ENCODE measurements at places on chromosomes 3 and 15.

GRCh38 chr3:106575029-106575428, 706.2 kb upstream of the CBLB start:
- DNase-seq = no peak

GRCh38 chr3:178480274-178480673, 56.0 kb upstream of the KCNMB2 start:
- no peak for DNase-seq

DNA sequence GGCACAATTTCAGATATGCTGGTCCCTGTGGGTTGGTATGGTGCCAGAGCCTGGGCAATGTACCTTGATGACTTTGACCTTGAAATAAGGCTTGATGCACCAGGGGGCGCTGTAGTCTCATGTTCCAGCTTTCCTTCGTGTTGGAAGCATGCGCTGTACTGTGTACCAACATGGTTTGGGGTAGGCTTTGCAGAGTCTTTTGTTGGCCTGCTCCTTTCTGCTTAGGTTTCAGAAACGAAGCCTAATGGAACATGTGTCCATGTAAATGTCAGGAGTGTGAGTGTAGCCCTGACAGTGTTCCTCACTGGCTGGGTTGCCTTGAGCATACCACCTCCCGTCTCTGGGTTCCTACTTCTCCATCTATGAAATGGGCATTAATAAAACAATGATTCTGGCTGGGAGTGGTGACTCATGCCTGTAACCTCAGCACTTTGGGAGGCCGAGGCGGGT, 3.6 kb upstream of the CCR4 start:
- peak; percentile 68 for DNase-seq

- no peak for DNase-seq
These were observed 58.7 kb upstream of the PLXND1 start for GRCh38 chr3:129665024-129665768.

DNA sequence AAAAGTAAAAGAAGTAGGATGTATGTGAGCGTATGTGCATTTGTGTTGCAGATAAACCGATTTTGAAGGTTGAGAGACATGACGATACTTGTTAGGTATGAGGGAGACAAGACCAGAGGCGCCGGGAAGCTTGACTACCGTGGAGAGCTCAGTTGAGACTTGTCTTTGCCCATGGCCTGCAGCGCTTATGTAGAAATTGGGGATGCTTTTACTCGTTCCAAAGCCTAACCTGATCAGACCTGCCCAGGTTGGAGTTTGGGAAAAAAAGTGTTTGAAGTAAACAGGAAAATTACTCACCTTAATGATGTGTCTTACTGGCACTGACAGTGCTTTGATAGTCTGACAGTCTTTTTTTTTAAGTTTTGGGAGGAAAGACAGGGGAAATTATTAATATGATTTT, 202.8 kb downstream of the TP63 start:
- DNase-seq = no peak

DNA sequence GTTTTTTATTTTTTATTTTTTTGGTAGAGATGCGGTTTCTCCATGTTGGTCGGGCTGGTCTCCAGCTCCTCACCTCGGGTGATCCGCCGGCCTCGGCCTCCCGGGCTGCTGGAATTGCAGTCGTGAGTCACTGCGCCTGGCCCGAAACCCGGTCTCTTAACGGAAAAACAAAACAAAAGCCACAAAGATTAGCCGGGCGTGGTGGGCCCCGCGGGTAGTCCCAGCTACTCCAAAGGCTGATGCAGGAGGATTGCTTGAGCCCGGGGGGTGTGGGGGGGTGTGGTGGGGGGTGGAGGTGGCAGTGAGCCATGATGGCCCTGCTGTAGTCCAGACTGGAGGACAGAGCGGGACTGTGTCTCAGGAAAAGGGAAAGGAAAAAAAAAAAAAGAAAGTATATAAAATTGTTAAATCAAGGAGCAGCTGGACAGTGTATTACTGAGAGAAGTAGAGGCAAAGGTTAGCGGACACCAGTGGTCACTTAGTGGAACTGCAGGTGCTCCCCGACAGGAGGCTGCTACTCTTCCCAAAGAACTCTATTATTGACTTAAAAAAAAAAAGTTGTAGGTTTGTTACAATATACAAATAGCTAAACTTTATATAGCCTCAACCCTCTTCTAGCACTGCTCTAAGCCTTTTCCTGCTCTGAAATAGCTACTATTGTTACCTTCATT, 30.3 kb upstream of the TUBGCP5 start:
- DNase-seq = no peak

DNA sequence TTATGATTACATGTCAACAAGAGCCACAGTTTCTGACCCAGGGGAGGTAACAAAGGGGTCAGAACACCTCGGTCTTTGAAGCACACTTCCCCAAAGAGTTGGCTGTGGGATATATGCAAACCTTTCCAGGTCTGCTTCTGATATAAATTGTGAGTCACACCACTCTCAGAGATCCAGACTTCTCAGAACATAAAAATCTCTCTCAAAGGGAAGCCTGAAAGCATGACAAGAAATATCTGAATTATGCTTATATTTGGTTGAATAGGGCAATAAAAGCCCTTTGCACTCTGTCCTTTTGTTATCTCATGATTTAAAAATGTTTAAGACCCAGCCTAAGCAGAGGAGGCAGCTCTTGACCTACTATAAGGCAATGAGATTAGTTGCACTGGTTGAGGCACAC, 56.8 kb downstream of the MYH15 start:
- DNase-seq = no peak

GRCh38 chr15:47485419-47485818, 231.9 kb upstream of the SEMA6D start:
- no peak for DNase-seq

DNA sequence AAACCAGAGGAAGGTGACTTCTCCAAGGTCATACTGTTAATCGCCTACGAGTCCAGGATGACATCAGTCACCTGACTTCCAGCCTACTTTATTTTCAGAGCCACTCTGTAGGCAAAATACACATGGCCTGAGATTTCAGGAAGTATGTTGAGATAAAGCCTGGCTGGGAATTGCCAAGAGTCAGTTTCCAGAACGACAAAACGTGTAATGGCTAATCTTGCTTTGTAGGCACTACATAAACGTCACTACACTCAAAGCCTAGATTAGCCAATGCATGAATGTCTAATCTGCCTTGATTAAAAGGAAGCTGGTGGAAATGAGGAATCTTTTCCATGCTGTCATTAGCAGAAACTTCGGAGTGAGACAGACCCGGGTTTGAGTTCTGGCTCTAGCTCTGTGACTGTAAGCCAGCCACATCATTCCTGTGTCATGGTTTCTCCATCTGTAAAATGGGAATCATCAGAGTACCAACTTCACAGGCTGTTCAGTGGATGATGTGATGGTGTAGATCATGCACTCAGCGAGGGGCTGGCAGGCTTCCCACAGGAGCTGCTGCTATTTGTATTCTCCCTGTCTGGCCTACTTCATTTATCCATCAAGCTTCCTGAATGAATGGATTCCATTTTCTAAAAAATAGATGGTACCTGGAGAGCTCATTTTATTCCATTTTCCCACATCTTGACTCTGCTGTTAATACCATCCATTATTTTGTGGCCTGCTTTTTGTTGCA, 241.9 kb downstream of the XXYLT1 start:
- no peak for DNase-seq

GRCh38 chr3:121490161-121490560, 55.6 kb downstream of the POLQ start:
- no peak for DNase-seq

DNA sequence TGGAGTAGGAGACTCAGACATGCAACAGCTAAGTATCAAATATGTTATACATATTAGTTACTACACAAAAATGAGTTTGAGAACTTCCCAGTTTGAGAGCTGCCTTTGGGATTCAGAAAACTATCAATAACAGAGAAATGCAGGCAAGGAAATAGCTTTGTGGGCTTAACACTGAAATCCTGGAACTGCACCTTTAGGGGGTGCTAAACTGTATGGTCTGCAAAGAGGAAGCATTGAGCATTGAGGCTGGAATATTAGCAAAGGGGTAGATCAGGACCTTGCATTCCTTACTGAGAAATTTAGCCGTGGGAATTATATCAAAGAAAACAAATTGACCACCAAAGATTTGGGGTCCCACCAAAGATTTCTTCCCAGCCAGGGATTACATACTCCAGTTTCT, 580.0 kb downstream of the ZNF385D start:
- peak; percentile 78 for DNase-seq

GRCh38 chr3:148643389-148643840, 54.3 kb upstream of the AGTR1 start:
- DNase-seq = no peak

GRCh38 chr3:126509597-126510307, 7.8 kb downstream of the UROC1 start:
- no peak for DNase-seq

DNA sequence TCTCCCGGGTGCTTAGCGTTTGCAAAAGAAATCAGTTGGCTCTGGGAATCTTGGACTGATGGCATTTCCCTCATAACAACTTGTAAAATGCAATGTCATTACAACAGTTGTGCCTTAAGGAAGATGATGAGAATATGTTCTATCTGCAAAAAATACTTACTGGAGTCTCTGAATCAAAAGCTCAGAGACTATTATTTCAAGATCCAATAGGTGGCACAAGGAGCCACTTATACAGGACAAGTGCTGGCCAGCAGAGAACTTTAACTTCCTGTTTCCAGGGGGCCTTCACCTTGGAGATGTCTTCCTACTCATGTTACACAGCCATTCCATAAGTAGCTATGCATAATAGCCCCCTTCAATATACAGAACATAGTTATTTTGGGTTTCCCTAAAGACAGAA, 8.9 kb upstream of the RPS27L start:
- peak; percentile 45 for DNase-seq

- no peak for DNase-seq
These were observed 10.7 kb downstream of the MUC20 start for GRCh38 chr3:195731356-195731905.

DNA sequence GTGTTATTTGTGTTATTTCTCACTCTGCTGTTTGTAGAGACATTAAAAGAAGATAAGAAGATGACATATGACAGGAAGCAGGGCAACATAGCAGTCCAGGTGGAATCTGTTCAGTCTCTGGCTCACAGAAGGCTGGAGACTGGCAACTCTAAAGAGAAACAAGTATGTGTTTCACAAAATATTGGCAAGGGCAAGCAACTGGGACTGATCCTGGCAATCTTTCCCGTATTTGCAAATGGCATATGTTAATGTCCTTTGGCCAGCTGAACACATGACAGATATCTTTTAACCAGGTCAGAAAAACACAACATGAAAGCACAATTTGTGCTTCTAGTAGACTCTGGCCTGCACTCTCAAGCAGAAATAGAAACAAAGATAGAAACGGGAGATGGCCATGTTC, 1354.1 kb upstream of the EPHA6 start:
- DNase-seq = no peak

DNA sequence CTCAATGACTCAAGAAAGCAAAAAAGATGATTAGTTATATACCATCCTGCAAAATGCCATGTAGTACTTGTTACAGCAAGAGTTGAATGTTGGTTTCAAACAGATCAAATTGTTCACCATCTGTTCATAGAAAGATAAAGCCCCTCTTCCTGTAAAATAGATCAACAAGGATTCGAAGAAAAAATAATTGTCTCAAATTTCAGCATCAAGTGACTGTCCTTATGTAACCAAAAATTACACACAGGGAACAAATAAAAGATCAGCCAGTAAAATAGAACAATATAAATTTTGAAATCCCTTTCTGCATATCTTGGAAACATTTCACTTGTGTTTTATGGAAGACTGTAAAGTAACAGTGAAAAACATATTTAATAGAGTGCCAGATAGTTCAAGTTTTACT, 165.1 kb upstream of the STAC start:
- no peak for DNase-seq

GRCh38 chr15:27382361-27383025, 411.5 kb downstream of the GABRG3 start:
- no peak for DNase-seq

- no peak for DNase-seq
These were observed 221.7 kb upstream of the TLE3 start for GRCh38 chr15:70319466-70319865.

DNA sequence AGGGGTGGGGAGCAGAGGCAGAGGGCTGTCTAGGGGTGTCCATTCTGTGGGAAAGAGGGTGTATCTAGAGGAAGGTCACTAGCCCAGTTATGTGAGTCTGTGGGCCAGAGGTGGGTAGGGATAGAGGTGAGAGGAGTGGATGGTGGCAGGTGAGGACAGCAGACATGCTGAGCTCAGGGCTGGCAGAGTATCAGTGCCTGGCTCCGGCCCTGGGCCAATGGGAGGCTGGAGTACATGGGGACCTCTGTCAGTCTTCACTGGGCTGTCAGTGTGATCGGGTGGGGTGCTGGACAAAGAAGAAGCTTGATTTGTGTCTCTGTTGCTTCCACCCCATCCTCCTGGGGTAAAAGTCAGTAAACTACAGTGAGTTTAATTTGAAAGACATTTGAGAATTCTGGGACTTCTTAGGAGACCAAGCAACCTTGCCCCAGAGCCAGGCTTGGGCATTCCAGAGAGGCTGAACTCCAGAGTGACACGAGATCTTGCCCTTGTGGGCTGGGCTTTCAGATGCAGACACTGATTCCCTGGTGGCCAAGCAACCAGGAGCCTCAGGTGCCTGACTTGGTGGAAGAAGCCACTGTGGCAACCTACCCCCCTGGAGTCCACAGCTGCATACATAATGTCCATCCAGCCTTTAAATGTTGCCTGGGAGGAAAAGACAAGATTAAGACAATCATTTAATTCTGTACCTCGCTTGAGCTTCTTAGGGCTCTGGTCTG, 60.7 kb downstream of the EXOG start:
- DNase-seq = no peak
